ENCODE measurements at places on chromosomes 12 and 14. TPM values are rescaled to one million over a fixed set of nuclear protein-coding genes. Genes with fewer than 3 reads are reported as not detected.

KRT1 gene
- total RNA-seq, result 3.5 TPM

CPM gene
- total RNA-seq, result 62.3 TPM

CDKL1 gene
- total RNA-seq, result 2.8 TPM

ABHD12B gene
- total RNA-seq, result not detected

DNAI7 gene
- total RNA-seq, result not detected

BDKRB2 gene
- 14.3 TPM for total RNA-seq

SMCO2 gene
- not detected for total RNA-seq

TMTC1 gene
- 160 TPM for total RNA-seq

VRTN gene
- not detected for total RNA-seq

KCNC2 gene
- total RNA-seq, result not detected

IKZF4 gene
- 4.5 TPM for total RNA-seq

RPL10L gene
- total RNA-seq, result not detected

DNAJC22 gene
- 0.68 TPM for total RNA-seq

RTL1 gene
- total RNA-seq, result not detected

ANHX gene
- total RNA-seq, result not detected

GALNT6 gene
- total RNA-seq, result 9.9 TPM

NUP107 gene
- total RNA-seq, result 45.4 TPM

KRT72 gene
- total RNA-seq, result not detected

C1S gene
- total RNA-seq, result 456 TPM

CDH24 gene
- total RNA-seq, result 6.2 TPM

ACVRL1 gene
- 90.2 TPM for total RNA-seq

MYH6 gene
- total RNA-seq, result not detected

TAS2R9 gene
- not detected for total RNA-seq

ADAMTS20 gene
- total RNA-seq, result not detected

MARS1 gene
- total RNA-seq, result 104 TPM

CARMIL3 gene
- total RNA-seq, result 0.14 TPM

AMHR2 gene
- total RNA-seq, result not detected

MYO1H gene
- not detected for total RNA-seq

Measured in thoracic aorta (tissue), 2 donors.